ENCODE measurements at places on chromosomes 3 and 15.

DNA sequence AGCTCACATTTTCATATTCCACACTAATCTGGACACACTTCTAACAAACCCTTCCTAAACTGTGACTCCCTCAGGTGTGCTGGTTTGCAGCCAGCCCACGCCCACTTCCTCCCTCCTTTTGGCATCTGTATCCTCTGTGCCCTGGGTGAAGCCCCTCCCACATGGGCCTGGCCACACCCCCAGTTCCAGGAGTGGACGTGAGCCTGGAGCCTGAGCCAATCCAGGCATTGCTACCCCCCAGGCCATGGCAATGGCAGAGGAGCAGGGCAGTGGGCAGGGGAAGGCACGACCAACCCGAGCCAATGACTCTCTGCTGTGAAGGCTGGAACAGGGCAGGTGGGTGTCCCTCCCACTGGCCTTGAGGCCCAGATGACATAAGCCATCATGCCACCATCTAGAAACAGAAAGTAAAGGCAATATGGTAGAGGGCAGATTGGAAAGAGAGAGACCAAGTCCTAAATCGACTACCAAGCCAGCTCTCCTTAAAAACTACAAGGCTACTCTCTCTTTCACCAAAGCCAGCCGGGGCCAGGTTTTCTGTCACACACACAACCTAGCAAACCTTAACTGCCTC lies 18.6 kb downstream of the FAM174B start:
- DNase-seq = no peak

DNA sequence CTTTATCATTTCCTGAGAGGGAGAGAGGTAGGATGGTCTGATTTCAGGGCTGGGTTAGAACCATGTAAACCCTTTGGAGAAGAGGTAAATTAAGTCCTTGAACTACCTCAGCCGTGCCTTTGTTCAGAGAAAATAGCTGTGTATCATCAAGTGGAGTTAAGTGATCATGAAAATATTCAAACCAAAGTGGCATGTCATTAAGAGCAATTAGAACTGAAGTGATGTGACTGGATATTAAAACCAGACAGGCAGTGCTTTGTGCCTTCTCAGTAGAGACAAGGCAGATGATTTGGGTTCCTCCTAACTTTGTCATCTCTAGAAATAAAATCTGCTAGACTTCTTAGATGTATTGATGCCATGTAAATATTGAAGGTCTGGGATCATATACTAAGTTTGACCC lies 171.5 kb downstream of the IL5RA start:
- peak; percentile 68 for DNase-seq

GRCh38 chr15:57619746-57620145 lies 28.0 kb downstream of the MYZAP start:
- no peak for DNase-seq

DNA sequence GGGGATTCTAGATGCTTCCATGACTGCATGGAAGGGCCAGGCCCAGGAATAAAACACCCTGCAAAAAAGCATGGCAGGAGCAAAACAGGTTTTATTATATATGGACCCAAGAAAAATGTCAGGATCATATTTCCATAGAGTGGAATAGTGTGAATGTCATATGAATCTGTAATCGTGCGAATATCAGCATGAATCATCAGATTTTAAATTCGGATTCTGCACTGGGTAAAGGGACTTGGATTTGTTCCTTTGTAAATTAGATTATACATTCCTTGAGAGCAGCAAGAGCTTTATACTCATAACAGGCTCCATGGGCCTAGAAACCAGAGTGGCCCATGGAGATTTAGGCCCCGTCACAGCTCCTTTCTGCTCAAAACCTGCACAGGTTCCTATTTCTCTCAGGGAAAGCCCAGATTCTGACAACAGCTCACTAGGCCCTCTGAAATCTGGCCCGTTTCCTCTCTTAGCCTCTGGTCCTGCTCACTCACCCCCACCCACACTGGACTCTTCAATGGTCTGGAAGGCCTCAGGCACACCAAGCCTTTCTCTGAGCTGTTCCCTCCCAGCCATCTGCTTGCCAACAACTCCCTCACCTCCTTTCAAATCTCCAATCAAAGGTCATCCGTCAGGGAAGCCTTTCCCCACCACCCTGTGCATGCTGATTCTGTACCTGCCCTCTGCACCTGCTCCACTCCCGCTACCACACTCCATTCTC lies 76.0 kb downstream of the FEM1B start:
- DNase-seq = no peak

DNA sequence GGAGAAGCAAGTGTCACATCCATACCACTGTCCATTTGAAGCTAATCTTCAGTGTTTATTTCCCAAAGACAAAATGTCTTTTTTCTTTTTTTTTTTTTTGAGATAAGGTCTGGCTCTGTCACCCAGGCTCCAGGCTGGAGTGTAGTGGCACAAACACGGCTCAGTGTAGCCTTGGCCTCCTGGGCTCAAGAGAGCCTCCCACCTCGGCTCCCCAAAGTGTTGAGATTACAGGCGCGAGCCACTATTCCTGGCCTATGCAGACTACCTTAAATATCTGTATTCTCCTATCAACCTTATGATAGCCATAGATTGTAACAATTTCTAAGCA lies 27.7 kb upstream of the VPS33B start:
- DNase-seq = no peak

DNA sequence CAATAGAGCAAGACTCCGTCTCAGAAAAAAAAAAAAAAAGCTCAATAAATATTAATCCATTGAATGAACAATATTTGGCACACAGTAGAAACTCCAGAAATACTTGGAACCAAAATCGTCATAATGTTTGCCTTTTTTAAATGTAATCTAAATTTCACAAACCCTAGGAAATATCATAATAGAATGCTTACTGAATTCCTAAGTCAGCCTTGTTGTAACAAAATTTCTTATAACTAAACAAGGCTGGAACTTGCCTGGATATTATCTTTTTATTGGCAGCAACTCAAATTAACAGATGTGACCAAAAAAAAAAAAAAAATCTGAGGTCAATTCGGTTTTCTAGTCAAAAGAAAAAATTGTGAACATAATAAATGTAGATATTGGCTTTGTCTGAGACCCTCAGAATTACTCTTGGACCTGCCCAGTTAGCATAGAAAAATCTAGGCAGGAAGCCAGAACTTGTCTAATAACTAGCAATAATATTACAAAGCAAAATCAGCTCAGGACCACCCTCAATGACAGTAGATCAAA lies 33.3 kb downstream of the GABPB1 start:
- DNase-seq = no peak

DNA sequence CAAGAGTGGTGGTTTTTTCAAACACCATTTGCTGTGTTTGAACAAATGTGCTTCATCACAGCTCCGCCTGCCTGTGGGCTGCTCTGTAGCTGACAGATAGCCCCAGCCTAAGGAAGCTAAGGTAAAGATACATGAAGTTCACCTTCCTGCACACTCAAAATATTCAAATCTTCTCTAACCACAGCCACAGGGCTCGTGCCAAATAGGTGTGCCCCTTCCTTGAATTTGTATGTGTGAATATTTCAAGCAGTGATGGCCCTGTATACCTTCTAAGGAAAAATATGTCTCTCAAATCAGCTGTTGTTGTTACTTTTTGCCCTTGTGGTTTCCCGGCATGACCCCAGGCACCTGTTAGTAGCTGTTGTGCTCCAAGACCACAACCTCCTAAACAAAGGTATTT lies 92.8 kb downstream of the CCNL1 start:
- DNase-seq = no peak

DNA sequence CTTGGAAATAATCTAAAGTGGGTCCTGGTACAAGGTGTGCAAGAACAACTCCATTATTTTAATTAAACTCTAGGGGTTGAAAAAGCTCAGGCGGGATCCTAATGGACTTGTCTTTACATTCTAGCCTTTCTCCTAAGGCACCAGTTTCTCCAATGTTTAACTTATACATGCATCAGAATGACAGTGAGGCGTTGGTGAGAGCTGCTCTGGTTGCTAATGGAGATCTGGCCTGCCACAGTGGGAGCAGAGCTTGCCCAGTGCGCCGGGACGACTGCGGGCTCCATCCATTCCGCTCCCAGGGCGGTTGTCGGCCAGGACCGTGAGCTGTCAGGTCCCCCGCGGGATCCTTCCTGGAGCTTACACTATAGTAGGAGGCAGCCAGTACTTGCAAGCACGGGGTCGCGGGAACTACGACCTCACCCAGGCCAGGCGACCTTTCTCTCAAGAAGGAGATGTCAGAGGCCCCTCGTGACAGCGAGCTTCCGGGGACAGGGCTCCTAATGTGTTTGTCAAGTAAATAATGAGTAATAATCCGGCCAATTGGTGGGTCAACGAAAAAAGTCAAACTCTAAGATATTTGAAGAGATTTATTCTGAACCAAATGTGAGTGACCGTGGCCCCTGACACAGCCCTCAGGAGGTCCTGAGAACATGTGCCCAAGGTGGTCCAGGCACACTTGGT lies 991 bp upstream of the HIGD1A start:
- DNase-seq = no peak

- DNase-seq = no peak
Observed at GRCh38 chr3:30776186-30776815, 118.2 kb downstream of the GADL1 start.

GRCh38 chr3:97970956-97971620 lies 1.1 kb downstream of the RIOX2 start:
- no peak for DNase-seq

Data from NCI-H2081 treated with DMSO at 0.1 percent for 48 hours (cell line).